ENCODE measurements at places on chromosomes 5 and 9. TPM values are rescaled to one million over a fixed set of nuclear protein-coding genes. Genes with fewer than 3 reads are reported as not detected.

Gene TAF11L10
- not detected for total RNA-seq

Gene DMRTA1
- 1.3 TPM for total RNA-seq

Gene FOXD4L5
- total RNA-seq, result not detected

Gene CTSV
- 0.37 TPM for total RNA-seq

Gene TMEM215
- total RNA-seq, result not detected

Gene DENND1A
- total RNA-seq, result 20.5 TPM

Gene GFI1B
- not detected for total RNA-seq

Gene SHISAL2B
- not detected for total RNA-seq

Gene IFNA21
- total RNA-seq, result not detected

Gene IRX1
- 1.1 TPM for total RNA-seq

Gene TBCA
- total RNA-seq, result 203 TPM

Gene STKLD1
- not detected for total RNA-seq

Gene ACTBL2
- 0.47 TPM for total RNA-seq

Gene SPATA31A3
- total RNA-seq, result not detected

Gene TEX10
- total RNA-seq, result 92.8 TPM

Gene TAS2R1
- total RNA-seq, result not detected

Gene GBA2
- total RNA-seq, result 39.2 TPM

Gene NXNL2
- total RNA-seq, result 0.77 TPM

Gene SV2C
- not detected for total RNA-seq

Gene IL9
- total RNA-seq, result not detected

Gene SLC36A2
- not detected for total RNA-seq

Gene HSPB3
- not detected for total RNA-seq

Gene NUDT2
- total RNA-seq, result 14.1 TPM

Gene FBP2
- total RNA-seq, result not detected

Gene C9
- total RNA-seq, result not detected

Gene FCN1
- not detected for total RNA-seq

Gene PCDHGA9
- total RNA-seq, result 0.29 TPM

Gene ADRA1B
- 1.1 TPM for total RNA-seq

Gene RORB
- 0.17 TPM for total RNA-seq

Gene INVS
- total RNA-seq, result 17.3 TPM

Gene FOXD4L4
- total RNA-seq, result 0.14 TPM

Gene SLC45A2
- not detected for total RNA-seq

Gene KIF20A
- total RNA-seq, result 99.6 TPM
